ENCODE measurements at places on chromosomes 16 and 17.
A peak's percentile ranks its signal among the peaks of the same experiment; 100 is the strongest.

GRCh38 chr17:19262650-19263631, 25.8 kb downstream of the EPN2 start:
- DNase-seq, result no peak

DNA sequence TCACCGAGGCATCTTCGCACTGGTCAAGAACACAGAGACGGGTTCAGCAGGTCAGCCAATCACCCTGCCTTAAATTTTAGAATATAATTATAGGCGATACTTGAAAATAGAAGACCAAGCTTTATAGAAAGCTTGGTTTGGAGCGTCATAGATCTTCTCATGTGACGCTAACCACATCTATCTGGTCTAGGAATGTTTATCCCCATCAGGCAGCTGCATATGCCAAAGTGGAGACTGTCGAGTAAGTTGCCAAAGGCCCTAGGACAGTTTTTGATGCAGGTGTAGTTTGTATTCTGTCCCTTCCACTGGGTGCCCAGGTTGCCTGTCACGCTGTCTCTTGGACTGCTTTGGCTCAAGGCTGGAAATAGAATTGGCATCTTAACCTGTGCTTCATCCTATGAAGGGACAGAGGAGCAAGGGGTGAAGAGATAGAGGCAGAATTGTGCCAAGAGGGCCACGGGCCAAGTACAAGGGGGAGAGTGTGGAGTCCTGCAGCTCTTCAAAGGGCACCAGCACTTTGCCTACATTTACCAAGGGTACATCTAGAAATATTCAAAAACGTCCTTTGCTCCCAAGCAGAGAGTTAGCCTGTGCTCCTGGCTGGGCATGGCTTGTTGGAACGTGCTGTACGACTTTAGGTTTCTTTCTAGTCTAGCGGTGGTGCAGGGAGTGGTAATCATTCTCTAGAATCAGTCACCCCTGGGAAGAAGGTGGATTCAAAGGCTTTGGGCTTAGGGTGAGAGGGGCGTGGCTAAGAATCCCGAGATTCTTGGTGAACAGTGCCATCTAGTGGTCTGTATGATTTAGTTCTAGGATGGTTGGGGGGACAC, 5.3 kb upstream of the WIPI1 start:
- peak; percentile 96 for DNase-seq

- no peak for DNase-seq
These were observed 6.0 kb downstream of the SLC7A6 start for GRCh38 chr16:68270353-68270752.

- DNase-seq, result no peak
These were observed 98.2 kb upstream of the NUDT7 start for GRCh38 chr16:77624085-77624484.

GRCh38 chr17:31654936-31655335, 204.1 kb downstream of the COPRS start:
- no peak for DNase-seq

DNA sequence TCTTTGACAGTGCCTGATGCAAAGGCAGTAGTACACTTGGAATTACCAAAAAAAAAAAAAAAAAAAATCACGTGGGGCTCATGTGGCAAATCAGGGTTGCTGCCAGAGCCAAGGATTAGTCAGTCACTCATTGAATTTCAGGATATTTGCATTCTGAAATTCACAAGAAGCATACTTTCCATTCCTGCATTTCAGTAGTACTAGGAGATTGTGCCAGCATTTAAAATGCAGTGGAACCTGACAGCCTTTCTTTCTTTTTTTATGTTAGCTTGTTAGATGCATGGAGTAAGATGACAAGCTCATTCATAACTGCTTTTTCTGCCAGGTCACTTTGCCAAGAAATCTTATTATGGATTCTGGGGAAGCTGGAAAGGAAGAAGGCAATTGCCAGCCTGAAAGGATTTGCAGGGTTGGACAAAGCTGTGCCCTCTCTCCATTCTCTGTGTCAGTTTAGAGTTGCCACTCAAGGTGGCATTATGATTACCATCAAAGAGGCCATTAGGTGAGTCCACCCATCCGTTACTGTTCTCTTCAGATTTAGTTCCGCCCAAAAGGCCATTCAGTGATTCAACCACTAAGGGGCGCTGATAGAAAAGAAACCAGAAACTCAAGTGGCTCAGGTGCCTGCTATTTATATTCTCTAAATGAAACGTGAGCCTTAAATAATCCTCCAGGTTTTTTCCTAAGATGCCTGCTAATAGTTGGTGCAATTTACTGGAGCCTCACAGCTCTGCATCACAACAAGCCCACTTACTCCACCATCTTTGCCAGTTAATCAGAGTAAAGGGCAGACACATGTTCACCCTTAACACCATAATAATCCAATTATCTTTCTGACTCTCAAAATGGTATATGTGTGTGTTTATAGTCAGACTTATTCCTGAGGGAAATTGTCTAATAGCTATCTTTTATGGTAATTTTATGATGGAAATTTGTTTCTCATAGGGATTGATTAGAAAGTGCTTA, 59.0 kb downstream of the TANGO6 start:
- DNase-seq, result peak; percentile 72

GRCh38 chr17:5238333-5238732, 3.7 kb upstream of the SCIMP start:
- no peak for DNase-seq

- peak; percentile 43 for DNase-seq
These were observed 36.4 kb downstream of the SNX20 start for GRCh38 chr16:50644729-50645128.
